ENCODE measurements at places on chromosomes 3 and 15.

DNA sequence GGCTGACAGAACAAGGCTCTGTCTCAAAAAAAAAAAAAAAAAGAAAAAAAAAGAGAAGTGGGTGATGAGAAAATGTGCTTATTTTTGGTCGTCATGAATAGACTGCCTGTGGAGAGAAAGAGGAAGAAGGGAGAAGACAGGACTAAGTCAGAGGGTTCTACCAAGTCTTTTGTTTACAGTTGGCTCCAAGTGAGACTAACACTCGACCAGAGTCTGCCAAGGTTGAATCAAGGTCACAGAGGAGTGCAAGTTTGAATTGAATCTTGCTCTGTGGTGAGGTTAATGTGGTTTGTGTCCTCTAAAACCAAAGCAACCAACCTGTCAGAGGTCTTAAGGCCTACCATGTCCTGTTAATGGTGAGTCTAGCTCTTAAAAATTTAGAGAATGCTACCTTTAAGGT is 334.1 kb upstream of the GRM7 start:
- DNase-seq, result no peak

GRCh38 chr15:88635318-88635717 is 3.5 kb upstream of the ISG20 start:
- DNase-seq, result no peak

- DNase-seq, result no peak
Measured at GRCh38 chr3:147372525-147373027, 33.8 kb downstream of the ZIC4 start.

DNA sequence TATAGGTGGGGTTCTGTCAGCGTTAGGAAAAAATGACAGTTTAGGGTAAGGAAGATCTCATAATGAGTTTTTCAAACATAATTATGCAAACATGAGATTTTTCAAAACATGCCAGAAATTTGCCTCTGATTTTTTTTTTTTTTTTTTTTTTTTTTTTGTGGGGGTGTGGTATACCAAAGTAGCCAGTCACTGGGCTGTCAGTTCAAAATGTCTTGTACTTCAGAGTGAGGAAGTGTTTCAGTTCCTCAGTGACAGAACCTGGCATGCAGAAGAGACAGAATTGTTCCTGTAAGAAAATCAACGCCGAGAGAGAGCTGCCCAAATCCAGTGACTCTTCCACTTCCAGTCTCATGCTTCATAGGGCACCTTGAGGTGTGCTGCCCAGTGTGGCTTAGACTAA is 9.7 kb downstream of the NCBP2 start:
- DNase-seq, result no peak

GRCh38 chr3:108136561-108137459 is 46.0 kb upstream of the CD47 start:
- no peak for DNase-seq

DNA sequence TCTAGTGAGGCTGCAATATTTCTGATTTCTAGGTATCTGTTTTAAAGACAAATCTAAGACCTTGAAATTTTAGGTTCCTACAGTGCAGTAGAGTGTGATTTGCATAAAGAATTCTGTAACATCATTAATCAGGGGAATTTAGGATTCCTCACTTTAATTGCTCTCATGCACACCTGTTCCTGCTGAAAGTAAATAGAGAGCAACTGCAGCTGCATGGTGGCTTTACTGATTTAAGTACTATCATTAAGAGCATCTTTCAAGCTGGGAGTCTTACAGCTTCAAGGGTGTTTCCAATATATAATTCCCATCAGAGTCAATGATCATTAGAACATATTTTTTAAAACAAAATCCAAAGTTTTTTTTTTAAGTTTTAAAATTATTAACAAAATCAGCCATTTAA is 36.0 kb upstream of the C3orf70 start:
- no peak for DNase-seq
